Stimulated activated CD8-positive, alpha-beta memory T cell treated with anti-CD3 and anti-CD28 coated beads, Interleukin-4, amount 100 ng/mL, for 1 hour (primary cell): ENCODE measurements at places on chromosomes 16 and 17.

GRCh38 chr17:28874750-28875149 is 19.9 kb downstream of the ERAL1 start:
- DNase-seq = no peak

- DNase-seq = no peak
Measured at GRCh38 chr17:49985310-49985990, 9.6 kb downstream of the DLX3 start.

DNA sequence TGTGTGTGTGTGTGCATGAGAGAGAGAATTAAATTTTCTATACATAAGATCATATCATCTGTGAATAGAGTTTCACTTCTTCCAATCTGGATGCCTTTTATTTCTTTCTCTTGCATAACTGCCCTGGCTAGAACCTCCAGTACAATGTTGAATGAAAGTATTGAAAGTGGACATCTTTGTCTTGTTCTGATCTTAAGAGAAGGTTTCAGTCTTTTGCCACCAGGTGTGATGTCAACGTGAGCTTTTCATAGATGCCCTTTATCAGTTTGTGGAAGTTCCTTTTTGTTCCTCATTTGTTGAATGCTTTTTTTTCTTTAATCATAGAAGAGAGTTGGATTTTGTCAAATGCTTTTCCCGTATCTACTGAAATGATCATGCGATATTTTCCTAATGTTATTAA is 63.3 kb downstream of the RNF213 start:
- no peak for DNase-seq

DNA sequence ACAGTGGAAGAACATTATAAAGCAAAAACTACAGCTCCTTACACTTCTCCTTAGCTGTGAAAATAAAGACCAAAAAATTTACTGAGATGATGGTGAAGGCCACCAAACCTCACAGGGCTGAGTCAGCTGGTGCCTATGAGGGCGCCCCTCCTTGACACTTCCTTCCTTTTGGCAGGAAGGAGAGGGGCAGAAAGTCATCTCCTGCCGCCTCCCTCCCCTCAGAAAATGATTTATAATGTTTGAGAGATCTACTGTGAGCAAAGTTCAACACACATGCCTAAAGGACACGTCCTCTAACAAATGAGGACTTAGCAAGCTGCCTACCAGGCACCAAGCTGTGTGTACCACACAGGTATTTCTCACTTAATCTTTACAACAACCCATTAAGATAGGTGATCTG is 245.7 kb downstream of the PRKCA start:
- peak; percentile 19 for DNase-seq

DNA sequence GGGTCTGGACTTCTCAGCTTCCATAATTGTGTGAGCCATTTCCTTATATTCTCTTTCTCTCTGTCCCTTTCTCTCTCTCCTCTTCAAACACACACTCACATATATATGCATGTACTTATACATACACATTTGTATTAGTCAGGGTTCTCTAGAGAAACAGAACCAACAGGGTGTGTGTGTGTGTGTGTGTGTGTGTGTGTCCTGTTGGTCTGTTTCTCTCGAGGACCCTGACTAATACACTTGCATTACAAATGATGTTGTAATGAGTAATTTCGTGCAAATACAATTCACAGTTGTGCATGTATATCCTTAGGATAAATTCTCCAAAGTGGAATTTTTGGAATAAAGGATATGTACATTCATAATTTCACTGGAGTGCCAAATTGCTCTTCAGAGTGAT is 115.3 kb downstream of the NPIPB5 start:
- DNase-seq = no peak

DNA sequence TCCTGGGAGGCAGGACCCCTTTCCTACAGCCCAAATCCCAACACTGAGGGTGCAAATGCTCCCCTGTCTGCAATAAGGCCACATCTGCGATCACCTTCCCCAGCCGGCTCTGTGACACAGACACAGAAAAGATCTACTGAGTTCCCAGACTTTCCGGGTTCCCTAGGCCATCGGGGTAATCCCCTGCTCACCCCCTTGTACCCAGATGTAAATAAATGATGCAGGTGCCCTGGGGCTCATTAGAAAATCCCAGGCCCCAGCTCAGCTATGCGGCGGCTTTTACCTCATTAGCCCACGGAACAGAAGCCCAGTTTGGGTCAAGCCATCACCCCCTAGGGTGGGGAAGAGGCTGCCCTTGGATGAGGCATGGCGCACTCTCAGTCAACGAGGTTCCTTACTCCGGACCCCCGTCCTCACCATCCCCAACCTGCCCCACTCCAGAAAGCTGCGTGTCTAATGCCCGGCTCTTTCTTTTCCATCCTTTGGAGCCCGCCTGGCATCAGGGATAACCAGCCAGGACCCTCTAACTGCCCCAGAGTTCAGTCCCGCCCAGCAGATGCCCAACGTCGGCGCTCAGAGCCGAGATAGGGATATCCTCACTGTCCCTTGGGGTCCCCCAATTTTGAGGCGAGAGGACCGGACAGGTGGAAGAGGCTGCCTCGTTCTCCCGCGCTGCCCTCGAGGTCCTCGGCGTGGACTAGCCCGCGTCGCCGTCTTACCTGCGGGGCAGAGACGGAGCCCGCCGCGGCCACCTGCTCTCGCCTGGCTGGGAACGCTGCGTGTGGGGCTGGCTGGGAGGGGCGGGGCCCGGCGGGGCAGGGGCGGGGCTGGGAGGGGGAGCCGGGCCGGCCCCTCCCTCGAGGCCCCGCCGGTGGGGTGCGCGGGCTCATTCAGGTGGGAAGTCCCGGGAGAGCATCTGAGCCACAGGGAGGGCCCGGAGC is at the start of gene ZNF385C:
Gene ZNF385C (minus strand): TSS at position 783 of the 941 bp plus-strand sequence. CDS start 35,417 bp downstream, outside the sequence.
- peak; percentile 32 for DNase-seq

DNA sequence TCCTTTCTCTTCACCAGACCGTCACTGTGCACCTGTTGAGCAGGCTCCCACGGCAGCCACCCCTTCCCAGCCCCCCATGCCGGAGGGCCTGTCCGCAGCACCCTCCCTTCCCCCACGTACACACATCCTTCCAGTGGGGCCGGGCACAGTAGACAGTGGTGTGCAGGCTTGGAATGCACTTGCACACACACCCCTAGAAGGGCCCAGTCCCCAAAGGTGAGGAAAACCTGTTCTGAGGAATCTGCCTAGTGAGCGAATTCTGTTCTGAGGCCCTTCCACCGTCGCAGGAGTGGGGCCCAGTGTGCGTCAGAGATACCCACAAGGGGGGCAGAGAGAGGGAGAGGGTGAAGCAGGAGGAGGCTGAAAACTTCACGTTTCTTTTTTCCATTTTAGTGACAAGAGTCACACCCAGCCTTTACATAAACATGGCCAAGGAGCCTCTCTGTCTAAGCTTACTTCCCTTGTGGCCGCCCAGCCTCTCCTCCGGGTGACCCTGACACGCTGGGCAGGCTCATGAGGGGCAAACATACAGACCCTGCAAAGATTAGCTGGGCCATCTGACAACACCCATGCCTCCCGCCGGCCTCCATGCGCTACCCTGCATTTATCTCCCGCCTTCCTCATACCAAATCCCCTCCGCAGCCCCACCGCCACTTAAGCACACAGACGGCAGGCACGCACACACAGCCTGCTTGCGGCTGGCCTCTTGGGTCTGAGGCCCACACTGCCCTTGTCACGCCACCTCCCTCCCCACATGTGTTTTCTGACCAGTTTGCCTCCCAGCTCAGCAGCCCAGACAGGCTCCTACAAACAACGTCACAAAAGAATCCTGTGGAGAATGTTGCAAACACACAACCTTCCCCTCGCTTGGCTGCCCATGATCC is 1.8 kb downstream of the ZBTB4 start:
- DNase-seq = no peak

DNA sequence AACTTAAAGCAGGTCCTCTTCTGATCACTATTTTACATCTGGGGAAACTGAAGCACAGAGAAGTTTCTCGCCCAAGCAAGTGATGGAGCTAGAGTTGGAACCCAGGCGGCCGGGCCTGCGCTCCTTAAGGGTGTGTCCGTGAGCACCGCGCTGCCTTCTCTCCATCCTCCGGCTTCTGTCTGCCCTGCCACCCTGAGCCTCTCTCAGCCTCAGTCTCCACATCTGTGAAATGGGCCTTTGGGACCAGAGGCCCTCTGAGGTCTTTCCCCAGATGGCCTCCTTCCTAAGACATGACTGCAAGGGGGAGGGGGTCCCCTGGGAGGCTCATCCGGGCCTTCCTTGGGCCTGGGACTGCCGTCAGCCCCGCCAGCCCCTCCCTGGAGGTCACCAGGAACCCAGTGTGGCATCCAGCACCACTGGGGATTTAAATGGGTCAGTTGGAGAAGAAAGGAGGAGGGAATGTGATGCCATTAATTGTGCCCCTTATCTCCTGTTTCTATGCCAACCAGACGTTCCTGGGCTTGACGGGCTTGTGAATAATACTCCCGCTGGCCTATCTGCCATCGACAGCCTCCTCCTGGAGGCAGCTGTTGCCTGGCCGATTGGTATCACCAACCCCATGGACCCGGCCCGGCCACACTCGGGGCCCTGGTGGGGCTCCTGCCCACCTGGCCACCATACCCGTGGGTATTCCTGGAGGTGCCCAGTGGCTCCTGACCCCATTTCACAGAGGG is 5.1 kb downstream of the ZFPM1 start:
- DNase-seq = no peak

DNA sequence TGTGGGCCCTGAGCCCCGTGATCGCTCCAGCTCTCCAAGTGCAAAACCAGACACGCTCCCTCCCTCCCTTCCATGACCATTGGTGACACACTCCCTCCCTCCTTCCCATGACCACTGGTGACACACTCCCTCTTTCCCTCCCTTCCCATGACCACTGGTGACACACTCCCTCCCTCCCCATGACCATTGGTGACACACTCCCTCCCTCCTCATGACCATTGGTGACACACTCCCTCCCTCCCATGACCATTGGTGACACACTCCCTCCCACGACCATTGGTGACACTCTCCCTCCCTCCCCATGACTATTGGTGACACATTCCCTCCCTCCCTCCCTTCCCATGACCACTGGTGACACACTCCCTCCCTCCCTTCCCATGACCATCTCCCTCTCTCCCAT is 56.3 kb downstream of the LMF1 start:
- DNase-seq = no peak

DNA sequence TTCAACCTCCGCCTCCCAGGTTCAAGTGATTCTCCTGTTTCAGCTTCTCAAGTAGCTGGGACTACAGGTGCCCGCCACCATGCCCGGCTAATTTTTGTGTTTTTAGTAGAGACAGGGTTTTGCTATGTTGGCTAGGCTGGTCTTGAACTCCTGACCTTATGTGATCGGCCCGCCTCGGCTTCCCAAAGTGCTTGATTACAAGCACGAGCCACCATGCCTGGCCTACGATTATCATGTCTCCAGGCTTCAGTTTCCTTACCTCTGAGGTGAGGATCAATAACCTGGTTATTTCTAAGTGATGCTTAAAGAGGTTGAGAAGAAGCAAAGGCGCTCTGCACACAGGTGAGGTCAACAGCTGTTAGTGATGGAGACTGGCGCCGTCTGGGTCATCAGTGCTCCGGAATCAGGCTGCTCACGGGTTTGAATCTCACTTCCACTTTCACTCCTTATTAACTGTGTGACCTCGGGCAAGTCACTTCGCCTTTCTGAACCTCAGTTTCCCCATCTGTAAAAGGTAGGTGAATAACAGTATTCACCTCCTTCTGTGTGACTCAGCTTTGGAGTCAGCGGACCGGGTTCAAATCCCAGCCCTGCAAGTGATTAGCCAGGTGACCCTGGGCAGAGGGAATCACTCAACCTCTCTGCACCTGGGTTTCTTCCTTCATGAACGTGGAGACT is 745 bp upstream of the ABCC1 start:
- DNase-seq = no peak

DNA sequence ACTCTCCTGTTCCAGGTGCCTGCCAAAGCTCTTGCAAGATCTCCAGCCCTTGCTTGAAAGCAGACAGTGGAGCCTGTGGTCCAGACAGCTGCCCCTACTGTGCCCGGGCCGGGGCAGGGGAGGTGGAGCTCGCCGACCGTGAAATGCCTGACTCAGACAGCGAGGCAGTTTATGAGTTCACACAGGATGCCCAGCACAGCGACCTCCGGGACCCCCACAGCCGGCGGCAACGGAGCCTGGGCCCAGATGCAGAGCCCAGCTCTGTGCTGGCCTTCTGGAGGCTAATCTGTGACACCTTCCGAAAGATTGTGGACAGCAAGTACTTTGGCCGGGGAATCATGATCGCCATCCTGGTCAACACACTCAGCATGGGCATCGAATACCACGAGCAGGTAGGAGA is 17.7 kb downstream of the CACNA1G start:
- DNase-seq = no peak

DNA sequence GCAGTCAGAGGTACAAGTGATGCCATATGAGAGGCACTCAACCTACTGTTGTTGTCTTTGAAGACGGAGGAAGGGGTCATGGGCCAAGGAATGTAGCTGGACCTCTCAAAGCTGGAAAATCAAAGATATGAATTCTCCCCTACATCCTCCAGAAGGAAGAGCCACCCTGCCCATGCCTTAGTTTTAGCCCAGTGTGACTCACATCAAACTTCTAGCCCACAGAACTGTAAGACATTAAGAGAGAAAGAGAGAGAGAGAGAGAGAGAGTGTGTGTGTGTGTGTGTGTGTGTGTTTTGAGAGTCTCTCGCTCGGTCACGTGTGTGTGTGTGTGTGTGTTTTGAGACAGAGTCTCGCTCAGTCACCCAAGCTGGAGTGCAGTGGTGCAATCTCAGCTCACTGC is 87.1 kb downstream of the STX8 start:
- DNase-seq = no peak

GRCh38 chr17:82734987-82735866 is at the start of gene FN3K:
TSS of gene FN3K (plus strand) at chr17:82735615. CDS start at chr17:82735637, 22 bp downstream.
- no peak for DNase-seq

- DNase-seq = no peak
Measured at GRCh38 chr16:53816211-53816836, 112.4 kb downstream of the FTO start.

DNA sequence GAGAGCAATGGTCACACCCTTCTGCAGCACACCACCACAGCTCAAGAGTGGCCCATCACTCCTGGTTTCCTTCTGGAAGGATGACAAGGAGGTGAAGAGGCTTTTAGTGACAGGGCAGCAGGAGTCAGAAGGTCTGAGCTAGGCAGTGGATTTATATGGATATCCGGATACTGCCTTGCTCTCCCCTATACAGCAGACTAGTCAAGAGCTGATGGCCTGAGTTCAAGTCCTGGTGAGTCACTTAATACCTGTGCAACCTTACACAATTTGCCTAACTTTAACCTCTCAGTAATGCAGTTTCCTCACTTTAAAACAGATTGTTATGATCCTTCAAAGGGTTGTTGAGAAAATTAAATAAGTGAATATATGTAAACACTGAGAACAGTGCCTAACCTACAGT is 22.9 kb downstream of the MYO18A start:
- DNase-seq = no peak

- DNase-seq = no peak
Measured at GRCh38 chr16:12503191-12503590, 300.5 kb downstream of the CPPED1 start.

DNA sequence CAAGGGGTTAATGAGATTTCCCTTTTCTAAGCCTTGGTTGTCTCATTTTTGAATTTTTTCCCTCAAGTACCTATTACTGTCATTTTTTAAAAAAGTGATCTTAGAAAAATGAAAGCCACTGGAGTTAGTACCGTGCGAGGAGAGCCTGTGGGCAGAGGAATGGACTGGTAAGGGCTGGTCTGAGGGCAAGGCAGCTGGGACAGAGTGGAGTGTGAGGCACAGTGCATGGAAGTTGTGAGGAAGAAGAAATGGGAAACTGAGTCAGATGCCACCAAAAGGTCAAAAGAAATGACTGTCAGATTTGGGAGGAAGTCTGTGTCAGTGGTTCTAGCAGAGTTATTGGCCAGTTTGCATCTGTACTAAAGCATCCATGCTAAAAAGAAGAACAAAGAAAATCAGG is 8.2 kb downstream of the RASD1 start:
- DNase-seq = no peak
